ENCODE measurements at places on chromosomes 12 and 14. TPM values are rescaled to one million over a fixed set of nuclear protein-coding genes. Genes with fewer than 3 reads are reported as not detected.
A peak's percentile ranks its signal among the peaks of the same experiment; 100 is the strongest.

The DNAJC22 gene
- total RNA-seq, result 0.16 TPM

The FAIM2 gene
- 0.49 TPM for total RNA-seq

- no peaks in the 10 kb centered on the region for H3K36me3 ChIP-seq
- no peak overlapping the region for H3K27ac ChIP-seq
- no peak overlapping the region for H3K4me3 ChIP-seq
- no peak for DNase-seq
- H3K4me1 ChIP-seq, result no peaks in the 10 kb centered on the region
Measured at GRCh38 chr12:93019975-93020630, 91.0 kb upstream of the EEA1 start.

GRCh38 chr12:9363145-9363544 lies 154.9 kb upstream of the PZP start:
- peak overlapping the region; percentile 24 for H3K27ac ChIP-seq
- peak overlapping the region; percentile 25 for H3K4me3 ChIP-seq
- H3K36me3 ChIP-seq, result peaks cover 9% of the 10 kb centered on the region
- peaks cover 50% of the 10 kb centered on the region for H3K4me1 ChIP-seq

GRCh38 chr12:75329918-75330826 lies at the start of gene CAPS2:
CAPS2 (minus strand) TSS chr12:75330324; CDS start chr12:75326498, 3,826 bp downstream.
- peaks cover 46% of the 10 kb centered on the region for H3K27me3 ChIP-seq
- peaks cover 23% of the 10 kb centered on the region for H3K4me1 ChIP-seq
- DNase-seq, result peak; percentile 42
- H3K4me3 ChIP-seq, result peak within 1 kb of the TSS; percentile 82

All from activated T-helper 1 cell treated with anti-CD3 and anti-CD28 coated beads, Interleukin-12 subunit alpha, Interleukin-12 subunit beta, Interleukin-2, Interleukin-4 antibody, amounts not matched to agents 30 ng/mL and 10 ng/mL and 1 ng/mL, durations not matched to agents 14 hours and 24 hours and 36 hours (primary cell).